ENCODE measurements at places on chromosomes 4 and X. TPM values are rescaled to one million over a fixed set of nuclear protein-coding genes. Genes with fewer than 3 reads are reported as not detected.

DNA sequence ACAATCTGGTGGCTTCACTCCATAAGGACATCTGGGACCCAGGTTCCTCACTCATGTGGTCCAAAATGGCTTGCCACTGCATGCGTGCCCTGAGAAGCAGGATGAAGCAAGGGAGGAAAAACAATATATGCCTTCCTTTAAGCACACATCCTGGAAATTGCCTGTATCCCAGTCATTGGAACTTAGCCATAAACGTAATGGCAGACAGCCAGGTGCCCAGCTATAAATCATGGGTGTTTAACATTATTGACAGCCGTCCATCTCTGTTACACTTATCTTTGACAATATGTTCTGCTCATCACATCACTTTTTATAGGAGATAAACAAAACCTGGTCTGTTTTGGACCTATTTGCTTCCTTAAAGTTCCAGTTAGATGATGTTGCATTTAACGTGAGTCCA is 181.0 kb downstream of the AASDH start:
- no peak for ATAC-seq

GRCh38 chr4:74254386-74254785 is 53.9 kb upstream of the EPGN start:
- ATAC-seq, result no peak

CSAG2 gene
- not detected for total RNA-seq

MAGEE2 gene
- not detected for total RNA-seq

SERTM2 gene
- total RNA-seq, result not detected

DNA sequence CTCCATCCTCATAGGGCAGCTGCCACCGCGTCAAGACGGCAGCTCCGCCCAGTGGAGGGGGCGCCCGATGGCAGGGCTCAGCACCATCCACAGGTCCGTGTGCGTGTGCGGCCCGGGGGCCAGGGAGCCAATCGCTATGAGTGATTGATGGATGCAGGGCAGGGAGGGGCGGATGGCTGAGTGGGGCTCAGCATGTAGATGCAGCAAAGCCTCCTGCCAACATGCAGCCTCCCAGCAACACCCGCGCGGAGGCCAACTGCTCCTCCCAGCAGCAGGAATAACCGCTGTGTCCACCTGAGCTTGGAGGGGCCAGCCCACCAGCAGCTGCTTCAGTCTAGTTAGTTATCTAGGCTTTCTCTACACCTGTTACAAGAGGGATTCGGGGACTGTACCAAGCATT is 77.4 kb downstream of the MTMR1 start:
- no peak for ATAC-seq

DNA sequence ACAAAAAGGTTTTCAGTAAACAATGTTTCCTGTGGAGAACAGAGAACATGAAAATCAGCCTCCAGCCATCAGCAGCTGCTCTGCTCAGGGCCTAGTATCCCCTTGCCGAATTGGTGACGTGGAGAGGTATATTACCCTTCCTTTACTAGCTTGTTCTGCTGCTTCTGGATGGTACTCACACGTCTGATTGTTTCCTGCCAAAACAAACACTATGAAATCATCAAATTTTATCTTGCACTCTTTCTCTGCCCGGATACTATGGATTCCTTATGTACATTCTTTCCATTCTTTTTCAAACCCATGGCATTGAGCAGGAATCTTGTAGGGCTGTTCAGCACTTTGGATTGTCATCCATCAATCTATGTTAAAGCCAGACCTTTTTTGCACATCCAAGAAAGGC is 18.8 kb upstream of the METAP1 start:
- ATAC-seq, result no peak

PSAPL1 gene
- total RNA-seq, result not detected

IL2RG gene
- 1.9 TPM for total RNA-seq

DNA sequence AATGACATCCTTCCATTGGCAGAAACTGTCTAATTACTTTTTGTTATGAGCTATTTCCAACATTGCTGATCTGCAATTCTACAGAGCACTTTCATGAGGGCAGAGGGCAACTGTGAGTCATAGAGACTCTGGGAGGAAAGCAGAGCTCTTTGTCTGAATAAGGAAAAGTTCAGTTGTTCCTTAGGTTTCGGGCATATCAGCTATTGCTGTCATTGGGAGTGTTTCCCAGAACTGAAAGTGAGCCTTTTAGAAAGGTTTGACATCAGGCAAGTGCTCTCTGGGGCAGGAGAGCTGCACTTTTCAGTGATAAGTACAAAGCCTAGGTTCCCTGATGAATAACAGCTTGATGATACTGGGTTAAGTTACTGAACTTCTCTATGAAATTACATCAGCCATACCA is 119.2 kb upstream of the EDNRA start:
- ATAC-seq, result peak; percentile 80

DNA sequence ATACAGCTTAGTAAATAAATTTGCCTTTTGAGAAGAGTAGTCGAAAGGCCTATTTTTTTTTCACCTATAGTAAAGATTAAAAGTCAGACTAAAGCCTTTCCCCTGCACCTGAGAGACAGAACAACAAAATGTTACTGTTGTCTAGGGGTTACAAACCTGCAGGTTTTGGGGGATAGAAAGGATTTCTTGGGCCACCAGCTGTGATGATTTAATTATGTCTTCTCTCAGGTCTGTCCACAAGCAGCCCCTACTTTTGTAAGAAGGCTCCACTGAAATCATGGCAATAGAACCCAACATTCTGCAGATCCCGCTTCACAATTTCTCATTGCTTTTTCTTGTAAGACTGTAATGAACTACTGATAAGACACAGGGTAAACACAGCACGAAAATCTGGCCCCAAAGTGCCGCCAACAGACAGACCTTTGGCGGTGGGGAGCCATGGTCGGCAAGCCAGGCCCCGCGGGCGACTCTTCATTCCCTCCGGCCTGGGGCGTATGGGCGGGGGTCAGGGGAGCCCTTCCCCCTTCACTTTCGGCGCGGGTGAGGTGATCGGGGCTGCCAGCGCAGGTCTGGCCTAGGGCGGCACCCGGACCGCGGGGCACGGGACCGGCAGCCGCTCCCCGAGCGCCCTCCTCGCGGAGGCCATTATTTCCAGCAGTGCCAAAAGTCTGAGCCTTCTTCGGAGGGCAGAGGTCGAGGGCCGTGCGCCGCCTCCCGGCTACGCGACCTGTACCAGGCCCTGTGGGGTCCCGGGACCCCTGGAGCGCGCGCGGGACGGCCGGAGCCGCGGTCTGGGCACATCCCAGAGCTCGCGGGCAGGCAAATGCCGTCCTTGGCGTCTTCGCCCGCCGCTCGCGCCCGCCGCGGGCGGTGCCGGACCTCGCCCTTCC is 812 bp upstream of the KDM6A start:
- peak; percentile 55 for ATAC-seq

DNA sequence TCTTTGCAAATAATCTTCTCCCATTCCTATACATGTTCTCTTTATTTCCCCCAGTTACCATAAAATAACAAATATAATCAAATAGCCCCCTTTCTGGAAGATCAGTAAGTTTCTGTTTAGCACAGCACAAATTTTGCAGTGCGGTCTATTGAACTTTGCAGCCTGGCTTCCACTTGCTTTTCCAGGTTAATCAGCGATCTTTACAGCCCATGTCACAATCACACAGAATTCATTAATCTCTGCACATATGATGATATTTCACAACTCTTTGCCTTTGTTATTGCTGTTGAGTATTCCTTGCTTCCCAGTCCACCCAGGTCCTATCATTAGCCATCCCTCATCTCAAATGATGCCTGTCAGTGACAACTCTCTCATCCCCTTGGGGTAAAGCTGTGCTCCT is 2358.0 kb downstream of the PCDH7 start:
- ATAC-seq, result no peak

DNA sequence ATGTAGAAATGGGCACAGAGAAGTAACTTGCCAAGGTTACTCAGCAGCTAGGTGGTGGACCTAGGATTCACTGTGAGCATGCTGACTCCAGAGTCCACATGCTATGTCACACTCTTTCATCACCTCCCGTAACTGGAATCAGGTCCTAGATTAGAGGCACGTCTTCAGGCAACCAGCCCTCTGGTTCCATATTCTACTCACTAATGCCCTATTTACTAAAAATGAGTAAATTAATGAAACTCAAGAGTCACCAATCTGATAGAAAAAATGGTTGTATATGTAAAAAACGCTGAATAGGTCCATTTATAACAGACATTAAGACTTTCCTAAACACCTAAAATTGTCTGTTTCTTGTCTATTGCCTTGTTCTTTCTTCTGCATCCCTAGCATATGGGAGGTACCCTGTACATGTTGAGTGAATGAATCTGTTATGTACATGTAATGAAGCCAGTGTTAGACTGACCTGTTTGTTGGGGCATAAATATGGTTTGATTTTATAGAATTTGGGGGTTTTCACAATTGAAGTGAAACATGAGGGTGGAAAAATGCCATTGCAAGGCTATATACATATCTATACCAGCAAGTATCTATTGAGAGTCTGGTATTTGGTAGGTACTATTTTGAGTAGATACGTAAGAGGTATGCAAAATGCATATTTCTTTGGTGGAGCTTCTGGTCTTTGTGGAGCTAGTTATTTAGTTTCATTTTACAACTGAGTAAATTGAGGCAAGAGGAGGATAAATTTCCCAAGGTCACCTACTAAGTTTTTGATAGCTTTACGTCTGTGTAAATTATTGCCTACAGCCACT is 7.5 kb upstream of the RUFY3 start:
- ATAC-seq, result peak; percentile 90

All from esophagus mucosa (tissue), 1 donor.